ENCODE measurements at places on chromosomes 5 and 9.

- no peak overlapping the region for H3K4me3 ChIP-seq
- DNase-seq = no peak
- H3K27me3 ChIP-seq = no peaks in the 10 kb centered on the region
Observed at GRCh38 chr5:108798513-108799265, 51.0 kb downstream of the FER start.

GRCh38 chr9:136667214-136667939, 4.7 kb downstream of the EGFL7 start:
- no peak for DNase-seq
- peaks cover 3% of the 10 kb centered on the region for H3K27me3 ChIP-seq
- no peaks in the 10 kb centered on the region for H3K36me3 ChIP-seq
- no peak overlapping the region for H3K27ac ChIP-seq
- no peak overlapping the region for H3K4me3 ChIP-seq

DNA sequence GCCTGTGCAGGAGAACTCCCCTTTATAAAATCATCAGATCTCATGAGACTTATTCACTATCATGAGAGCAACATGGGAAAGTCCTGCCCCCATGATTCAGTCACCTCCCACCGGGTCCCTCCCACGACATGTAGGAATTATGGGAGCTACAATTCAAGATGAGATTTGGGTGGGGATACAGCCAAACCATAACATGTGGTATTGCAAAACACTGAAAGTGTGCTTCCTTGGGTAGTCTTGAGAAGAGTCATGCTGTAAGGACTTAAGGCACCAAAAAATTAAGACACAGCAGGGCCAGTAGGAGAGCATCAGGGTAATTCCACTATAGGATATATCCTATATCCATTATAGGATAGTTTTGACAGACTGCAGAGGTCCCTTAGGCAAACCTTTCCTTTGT, 29.4 kb upstream of the GDNF start:
- no peak overlapping the region for H3K27ac ChIP-seq
- no peak for DNase-seq
- H3K4me1 ChIP-seq = no peaks in the 10 kb centered on the region

DNA sequence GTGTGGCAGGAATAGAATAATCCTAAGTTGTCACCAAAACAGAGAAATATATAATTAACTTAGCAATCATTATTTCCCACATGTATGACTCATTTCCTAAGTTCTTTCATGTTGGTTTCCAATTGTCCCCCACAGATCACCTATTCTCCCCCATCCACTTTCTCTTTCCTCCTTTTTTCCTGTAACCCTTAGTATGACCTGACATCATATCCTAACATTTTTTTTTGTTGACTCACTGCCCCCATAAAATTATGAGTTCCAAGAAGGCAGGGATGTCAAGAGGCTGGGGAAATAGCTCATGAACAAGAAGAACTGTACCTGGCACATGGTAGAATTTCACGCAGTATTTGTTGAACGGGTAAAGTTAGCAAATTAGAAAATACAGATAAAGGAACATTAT, 186.7 kb downstream of the DCP2 start:
- H3K36me3 ChIP-seq = no peaks in the 10 kb centered on the region
- peaks cover 33% of the 10 kb centered on the region for H3K4me1 ChIP-seq
- DNase-seq = no peak
- no peak overlapping the region for H3K4me3 ChIP-seq
- H3K27me3 ChIP-seq = no peaks in the 10 kb centered on the region

GRCh38 chr5:143114481-143114880, 289.0 kb downstream of the NR3C1 start:
- H3K4me3 ChIP-seq = no peak overlapping the region
- no peak overlapping the region for H3K27ac ChIP-seq
- no peaks in the 10 kb centered on the region for H3K27me3 ChIP-seq

DNA sequence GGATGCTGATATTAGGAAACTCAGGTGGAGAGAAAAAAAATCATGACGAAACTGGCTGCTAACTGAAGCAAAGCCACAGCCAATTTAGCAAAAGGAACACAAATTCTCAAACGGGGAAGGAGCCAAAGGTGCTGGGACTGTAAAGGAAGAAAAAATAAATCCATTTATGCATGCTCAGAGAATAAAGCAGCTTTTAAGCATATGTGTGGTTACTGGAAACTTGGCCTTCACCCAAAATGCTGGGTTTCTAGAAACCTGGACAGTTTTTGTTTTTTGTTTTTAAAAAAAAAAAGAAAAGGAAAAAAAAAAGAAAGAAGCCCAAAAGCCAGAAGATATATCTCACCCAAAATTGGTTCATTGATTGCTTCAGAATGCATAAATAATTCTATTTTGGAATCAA, 8.0 kb downstream of the WHRN start:
- no peaks in the 10 kb centered on the region for H3K27me3 ChIP-seq
- H3K4me3 ChIP-seq = no peak overlapping the region
- no peaks in the 10 kb centered on the region for H3K36me3 ChIP-seq
- H3K4me1 ChIP-seq = peaks cover 3% of the 10 kb centered on the region
- H3K27ac ChIP-seq = no peak overlapping the region

Measured in ovary (tissue), 10 donors.